ENCODE measurements at places on chromosomes 11 and 22.

GRCh38 chr11:134498326-134499139, 86.5 kb upstream of the B3GAT1 start:
- no peak for DNase-seq

- no peak for DNase-seq
Measured at GRCh38 chr11:77183431-77183984, 55.5 kb downstream of the MYO7A start.

- no peak for DNase-seq
Measured at GRCh38 chr22:38110008-38110862, at the start of gene BAIAP2L2. BAIAP2L2 (minus strand) TSS chr22:38110684; CDS start chr22:38110525, 159 bp downstream.

GRCh38 chr22:48823941-48824340, 1003.7 kb downstream of the BRD1 start:
- DNase-seq: no peak

DNA sequence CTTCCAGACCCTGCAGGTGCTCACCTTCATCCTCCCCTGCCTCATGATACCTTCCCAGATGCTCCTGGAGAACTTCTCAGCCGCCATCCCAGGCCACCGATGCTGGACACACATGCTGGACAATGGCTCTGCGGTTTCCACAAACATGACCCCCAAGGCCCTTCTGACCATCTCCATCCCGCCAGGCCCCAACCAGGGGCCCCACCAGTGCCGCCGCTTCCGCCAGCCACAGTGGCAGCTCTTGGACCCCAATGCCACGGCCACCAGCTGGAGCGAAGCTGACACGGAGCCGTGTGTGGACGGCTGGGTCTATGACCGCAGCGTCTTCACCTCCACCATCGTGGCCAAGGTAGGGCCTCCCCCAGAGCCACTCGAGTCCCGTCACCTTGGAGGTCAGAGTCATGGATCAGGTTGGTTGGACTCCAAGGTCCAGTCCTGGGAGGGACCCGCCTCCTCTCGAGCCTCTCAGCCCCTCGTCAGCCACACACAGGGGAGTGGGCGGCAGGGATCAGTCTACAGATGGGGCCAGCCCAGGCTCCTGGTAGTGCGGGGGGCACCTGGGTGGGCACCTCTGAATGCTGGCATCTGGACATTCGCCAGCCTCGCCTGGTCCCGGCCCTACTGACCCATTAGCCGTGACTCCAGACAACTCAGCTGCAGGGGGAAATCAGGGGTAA, 34.8 kb upstream of the SLC22A12 start:
- no peak for DNase-seq

DNA sequence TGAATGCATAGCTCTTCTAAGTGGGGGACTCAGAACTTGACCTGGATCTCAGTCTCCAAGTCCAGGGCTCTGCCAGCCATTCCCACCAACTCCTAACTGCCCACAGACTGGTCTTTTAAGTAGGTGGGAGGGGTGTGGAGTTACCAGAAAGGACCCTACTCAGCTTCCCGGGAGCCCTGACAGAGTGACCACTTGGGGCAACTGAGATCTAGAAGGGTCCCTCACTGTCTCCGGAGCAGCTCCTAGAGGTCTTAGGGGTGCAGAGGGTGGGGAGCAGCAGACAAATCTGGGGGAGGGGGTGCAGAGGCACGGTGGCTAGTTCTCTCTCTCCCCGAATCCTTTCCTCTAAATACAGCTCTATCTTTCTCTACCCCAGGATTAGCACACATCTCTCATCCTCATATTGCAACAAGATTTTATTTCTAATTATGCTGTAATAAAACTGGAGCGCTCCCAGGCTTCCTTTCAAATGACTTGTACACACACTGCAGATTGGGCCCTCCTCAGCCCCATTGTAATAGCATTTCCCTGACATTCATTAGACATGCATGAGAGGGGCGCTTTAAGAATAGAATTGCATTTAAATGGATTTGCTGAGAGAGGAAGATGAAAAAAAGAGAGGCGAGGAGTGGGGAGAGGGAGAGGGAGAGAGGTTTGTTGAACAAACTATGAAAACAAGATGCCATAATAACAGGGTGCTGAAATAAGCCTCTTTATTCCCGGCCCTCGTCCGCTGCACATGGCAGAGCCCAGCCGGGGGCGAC, 219.0 kb downstream of the CEP164 start:
- DNase-seq: no peak

- DNase-seq: no peak
Measured at GRCh38 chr11:107359701-107360100, 97.9 kb downstream of the CWF19L2 start.

- DNase-seq: no peak
Measured at GRCh38 chr11:96188243-96189006, 154.6 kb downstream of the MAML2 start.

DNA sequence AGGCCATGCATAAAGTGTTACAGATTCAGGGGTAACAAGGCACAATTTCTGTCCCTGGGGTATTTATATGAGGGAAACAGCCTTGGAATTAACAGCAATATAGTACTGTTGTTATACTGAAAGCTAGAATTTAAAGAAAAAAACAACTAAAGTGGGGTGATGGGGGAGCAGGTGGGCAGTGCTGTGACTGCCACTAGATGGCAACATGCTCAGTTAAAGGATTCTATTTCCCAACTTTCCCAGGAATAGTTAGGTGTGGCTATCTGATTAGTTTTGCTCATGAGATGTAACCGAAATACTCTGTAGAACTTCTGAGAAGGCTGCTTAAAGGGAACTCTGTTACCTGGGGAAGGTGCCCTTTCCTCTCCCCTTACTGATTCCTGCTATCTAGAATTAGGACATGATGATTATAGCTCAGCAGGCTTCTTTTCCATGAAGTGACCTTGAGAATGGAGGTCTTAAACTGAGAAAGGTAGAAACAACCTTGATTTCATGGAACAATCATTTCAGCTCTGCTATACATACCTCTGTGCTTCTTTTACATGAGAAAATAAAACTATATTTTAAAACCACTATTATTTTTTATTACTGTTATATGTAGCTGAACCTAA, 102.6 kb downstream of the RELT start:
- no peak for DNase-seq

- no peak for DNase-seq
Measured at GRCh38 chr11:4370166-4370565, 2.0 kb upstream of the OR52B4 start.

GRCh38 chr11:27771516-27771915, 71.3 kb upstream of the BDNF start:
- DNase-seq: no peak

DNA sequence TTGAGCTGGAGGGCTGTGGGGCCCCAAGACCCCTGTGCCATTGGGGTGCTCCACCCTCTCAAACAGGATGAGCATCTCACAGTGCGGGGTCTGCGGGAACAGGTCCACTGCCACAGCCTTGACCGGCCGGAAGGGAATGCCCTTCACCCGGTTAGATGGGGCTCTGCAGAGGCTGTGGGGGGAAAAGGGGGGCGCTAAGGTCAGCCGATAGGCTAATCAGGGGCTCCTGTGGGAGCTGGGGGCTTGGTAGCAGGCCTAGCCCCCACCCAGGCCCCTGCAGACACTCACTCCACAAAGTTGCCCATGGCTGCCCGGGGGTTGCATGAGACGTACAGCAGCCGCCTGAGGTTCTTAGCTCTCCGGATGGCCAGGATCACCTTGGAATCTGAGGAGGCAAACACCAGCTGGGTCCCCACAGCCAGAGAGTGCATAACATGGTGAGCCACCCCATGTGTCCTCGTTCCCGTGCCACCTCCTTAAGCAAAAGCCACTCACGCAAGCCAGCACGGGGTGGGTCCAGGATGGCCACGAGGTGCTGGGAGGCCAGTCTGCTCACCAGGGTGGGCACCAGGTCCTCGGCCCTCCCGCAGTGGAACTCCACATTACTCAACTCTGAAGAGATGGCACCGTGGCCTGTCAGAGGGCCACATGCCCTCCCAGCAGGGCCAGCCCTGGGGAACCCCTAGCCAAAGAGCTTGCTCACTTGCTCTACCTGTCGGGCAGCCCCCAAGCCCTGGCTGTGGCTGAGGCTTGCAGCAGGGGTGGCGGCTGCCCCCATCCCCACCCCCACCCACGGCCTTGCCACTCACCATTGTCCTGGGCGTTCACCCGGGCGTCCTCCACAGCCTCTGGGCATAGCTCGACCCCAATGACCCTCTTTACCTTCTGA, 3.0 kb upstream of the RANBP1 start:
- DNase-seq: no peak

GRCh38 chr11:35723913-35724312, 61.3 kb downstream of the TRIM44 start:
- DNase-seq: no peak

DNA sequence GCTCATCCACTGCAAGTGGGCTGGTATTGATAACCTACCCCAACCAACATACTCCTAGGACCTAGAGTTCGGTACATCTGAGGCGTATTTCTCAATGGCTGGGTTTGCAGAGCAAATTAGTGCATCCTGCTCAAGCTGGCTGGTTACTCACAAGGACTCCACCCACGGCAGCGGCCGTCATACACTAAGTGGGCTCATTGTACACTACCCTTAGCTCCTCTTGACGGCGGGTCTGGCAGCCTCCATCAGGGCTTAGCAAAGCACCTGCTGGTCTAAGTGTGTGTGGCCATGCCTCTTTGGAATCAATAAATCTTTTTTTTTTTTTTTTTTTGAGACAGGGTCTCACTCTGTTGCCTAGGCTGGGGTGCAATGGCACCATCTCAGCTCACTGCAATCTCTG, 20.2 kb upstream of the KCNJ11 start:
- DNase-seq: no peak

DNA sequence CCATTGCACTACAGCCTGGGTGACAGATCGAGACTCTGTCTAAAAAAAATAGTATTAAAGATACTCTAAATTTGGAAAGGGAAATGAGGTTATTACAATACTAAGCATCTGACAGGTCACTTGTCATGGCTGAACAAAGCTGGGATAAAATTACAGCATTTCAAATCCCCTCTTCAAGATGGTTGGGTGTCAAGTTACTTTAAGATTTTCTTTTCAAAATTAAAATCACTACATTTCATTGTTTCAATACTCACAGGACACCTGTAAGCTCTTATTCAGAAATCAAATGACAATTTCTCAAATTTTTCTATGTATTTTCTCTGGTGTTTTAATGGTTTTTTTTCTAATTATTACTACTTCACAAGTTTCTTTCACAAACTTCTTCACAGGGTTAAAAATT, 5.7 kb downstream of the TAF1D start:
- DNase-seq: no peak

DNA sequence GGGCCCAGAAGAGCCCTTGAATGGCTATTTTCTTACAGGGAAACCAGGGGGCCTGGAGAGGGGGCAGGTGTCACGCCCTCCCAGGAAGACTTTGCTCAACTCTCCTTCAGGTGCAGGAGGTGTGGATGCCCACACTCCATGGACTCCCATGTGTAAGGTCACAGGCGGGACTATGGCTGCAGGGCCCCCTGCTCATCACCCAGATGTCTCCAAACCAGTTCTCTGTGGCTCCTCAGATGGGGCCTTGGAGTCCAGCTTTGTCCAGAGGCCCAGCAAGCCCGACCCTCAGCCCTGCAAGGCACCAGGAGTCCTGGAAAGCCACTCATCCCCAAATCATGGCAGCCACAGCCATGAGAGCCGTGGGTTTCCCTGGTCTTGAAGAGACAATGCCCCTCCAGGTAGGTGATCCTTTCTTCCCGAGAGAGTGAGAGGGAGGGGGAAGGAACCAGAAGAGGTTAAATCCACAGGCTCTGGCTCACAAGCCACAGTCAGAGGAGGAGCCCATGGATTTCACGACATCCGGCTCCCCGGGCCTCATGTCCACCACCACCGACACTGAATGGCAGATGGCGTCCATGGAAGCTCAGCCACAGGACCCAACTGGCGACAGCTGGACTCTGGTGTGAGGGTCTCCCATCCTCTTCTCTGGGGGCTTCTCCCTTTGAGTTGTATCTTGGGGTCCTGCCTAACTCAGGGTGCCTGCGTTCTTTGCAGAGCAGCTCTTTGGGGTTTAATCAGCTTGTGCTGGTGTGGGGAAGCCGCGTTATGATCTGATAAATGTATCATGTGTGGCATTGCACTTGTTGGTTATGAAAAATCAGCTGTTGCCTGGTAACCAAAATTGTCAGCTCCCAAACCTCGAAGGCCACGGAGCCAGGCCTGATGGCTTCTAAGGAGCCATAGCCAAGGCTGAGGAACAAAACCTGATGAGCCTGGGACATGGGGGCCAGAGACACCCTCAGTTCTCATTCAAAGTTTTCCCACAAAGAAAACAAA, 620.4 kb downstream of the BRD1 start:
- no peak for DNase-seq

- DNase-seq: no peak
Measured at GRCh38 chr11:114959953-114960505, 281.7 kb downstream of the NXPE2 start.

DNA sequence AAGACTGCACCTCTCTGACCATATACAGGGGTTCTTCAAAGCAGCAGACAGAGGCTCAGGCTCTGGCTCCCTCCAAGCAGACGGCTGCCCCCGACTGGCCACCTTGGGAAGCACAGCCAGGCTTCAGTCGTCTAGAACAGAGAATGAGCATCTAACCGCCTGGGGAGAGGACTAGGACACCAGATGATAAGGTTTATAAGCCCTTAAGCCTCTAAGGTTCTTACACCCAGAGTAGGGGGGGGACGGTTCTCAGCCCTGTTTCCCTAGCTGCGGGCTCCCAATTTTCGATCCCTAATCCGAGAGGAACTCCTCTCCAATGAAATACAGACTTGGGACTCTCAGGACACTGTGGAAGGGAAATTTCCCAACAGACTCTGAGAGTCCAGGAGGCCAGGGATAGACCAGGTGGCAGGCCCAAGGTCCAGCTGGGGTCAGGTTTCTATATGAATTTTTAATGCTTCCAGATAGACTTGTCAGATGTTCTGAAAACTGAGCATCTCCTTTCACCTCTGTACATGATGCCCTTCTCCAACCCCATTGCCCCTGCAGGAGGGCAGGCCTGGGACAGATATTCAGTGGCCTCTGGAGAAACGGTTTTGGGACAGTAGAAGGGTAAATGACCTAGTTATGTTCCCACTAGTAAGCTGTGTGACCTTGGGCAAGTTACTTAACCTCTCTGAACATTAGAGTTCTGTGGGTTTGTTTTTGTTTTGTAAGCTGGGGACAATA, 20.2 kb downstream of the RTN4RL2 start:
- DNase-seq: no peak

GRCh38 chr11:70871881-70872280, 380.5 kb downstream of the SHANK2 start:
- DNase-seq: no peak

DNA sequence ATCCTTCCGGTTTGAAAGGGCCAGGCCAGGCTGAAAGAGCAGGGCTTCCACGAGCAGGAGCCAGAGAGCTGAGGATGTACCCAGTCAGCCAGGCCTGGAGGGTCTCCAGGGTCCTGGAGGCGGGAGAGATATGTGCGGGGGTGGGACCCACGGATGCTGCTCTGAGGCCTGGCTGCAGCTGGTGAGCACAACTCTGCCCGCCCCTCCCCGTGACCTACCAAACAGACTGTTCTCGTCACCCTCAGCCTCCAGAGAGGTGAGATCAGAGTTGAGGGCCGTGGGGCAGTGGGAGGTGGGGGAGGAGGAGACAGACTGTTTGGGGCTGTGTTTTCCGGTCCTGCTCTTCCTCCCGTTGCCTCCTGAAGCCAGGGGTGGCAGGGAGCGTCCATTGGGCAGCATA, 42.2 kb downstream of the TRIOBP start:
- no peak for DNase-seq

- no peak for DNase-seq
Measured at GRCh38 chr22:34395370-34395769, 475.1 kb upstream of the LARGE1 start.

Measured in activated CD8-positive, alpha-beta memory T cell treated with anti-CD3 and anti-CD28 coated beads for 48 hours (primary cell).